ENCODE measurements at places on chromosomes 4 and X. TPM values are rescaled to one million over a fixed set of nuclear protein-coding genes. Genes with fewer than 3 reads are reported as not detected.

- no peak for DNase-seq
These were observed 23.5 kb downstream of the TIGD2 start for GRCh38 chr4:89134775-89135319.

DNA sequence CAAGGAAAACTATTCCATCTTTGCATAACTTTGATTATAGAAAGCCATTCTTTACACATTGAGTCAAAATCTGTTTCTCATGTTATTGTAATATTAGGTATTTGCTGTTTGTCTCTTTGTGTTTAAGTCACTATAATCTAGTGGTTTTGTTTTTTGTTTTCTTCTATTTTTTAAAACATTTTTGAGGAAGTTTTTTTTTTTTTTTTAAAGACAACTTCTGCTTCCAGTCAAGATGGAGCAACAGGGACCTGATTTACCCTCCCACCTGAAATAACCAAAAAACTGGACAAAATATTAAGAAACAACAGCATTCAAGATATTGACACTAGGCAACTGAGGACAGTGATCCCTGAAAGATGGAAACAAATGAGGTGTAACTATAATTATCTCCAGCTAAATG, 18.4 kb upstream of the NSUN7 start:
- no peak for DNase-seq

- DNase-seq = peak; percentile 7
These were observed 52.9 kb upstream of the TRPC5OS start for GRCh38 chrX:111823128-111823527.

DNA sequence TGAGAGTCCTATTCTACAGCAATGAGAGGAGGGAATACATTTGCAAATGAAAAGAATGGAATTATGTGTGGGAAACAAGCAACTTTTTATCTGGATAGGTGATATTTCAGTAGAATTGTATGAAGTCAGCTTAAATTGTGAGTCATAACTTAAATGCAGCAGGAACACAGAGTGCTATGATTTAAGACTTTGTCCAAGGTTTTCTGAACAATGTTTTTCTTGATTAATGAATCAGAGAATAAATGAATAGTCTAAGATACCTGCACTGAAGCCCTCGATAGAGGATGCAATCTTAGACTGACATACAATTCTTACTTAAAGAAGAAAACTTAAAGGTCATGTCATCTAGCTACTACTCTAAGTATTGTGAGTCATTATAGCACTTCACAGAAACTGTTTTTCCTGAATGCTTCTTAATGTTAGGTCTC, 8.0 kb downstream of the ARHGEF38 start:
- DNase-seq = no peak

- no peak for DNase-seq
These were observed 45.0 kb downstream of the ASMT start for GRCh38 chrX:1659664-1660461.

GRCh38 chr4:155887045-155887444, 16.5 kb upstream of the TDO2 start:
- no peak for DNase-seq

FAM47A gene
- not detected for total RNA-seq

C4orf50 gene
- total RNA-seq = not detected

DNA sequence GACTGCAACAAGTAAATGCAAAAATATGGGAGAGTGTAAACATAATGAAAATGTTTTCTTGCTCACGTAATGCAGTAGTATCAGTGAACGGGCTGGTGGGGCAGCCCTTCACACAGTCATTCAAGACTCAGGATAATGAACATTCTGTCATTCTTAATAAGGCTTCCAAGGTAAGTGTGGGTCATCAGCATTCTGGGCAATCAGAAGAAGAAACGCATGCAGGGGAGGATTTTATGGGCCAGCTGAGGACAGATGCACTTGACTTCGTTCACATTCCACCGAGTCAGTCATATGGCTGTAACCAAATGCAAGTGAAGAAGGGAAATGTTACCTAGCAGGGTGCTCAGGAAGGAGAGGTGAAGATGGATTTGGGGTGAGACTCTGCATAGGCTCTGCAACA, 68.0 kb upstream of the MAP9 start:
- no peak for DNase-seq

- no peak for DNase-seq
These were observed 59.0 kb upstream of the VCX3B start for GRCh38 chrX:8405631-8406030.

DNA sequence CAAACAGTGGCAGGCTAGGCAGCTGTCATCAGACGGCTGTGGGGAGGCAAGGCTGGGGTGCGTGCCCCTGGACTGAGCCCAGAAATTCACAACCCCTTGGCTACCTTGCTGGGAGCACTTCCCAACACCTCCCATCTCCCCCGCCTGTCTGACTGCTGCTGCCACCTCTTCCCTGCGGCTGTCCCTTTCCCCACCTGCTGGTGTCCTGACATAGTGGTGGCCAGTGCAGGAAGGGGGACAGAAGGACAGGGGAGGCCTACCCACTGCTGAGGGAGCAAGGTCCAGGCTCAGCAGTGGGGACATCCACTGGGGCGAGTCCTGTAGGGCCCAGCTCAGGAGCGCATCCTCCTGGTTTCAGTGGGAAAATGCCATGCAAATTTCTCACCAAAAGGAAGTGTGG, 3.4 kb downstream of the ABCD1 start:
- DNase-seq = no peak

DNA sequence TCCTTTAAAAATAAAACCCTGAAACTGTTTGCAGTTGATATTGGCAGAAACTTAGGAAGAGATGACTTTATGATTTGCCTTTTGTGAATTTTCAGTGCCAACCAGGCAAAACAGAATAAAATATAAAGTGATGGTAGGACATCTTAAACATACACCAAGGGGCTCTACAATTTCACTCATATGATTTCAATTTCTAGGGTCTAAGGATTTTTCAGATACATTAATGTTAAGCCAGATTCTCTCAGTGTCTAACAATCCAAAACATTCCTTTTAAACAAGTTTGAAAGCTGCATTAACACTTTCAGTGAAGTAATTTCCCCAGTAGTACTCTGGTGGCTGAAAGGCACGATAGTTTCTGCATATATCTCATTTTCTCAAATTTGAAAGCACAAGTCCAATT, 1262.0 kb upstream of the ADGRL3 start:
- no peak for DNase-seq

MBNL3 gene
- total RNA-seq = 0.79 TPM

GRCh38 chr4:138242834-138243156, 646 bp upstream of the SLC7A11 start:
- no peak for DNase-seq

- no peak for DNase-seq
These were observed 38.6 kb downstream of the MND1 start for GRCh38 chr4:153383131-153383530.

NDUFC1 gene
- 98.2 TPM for total RNA-seq

- no peak for DNase-seq
These were observed 55.7 kb downstream of the ANTXR2 start for GRCh38 chr4:80017125-80017854.

DNA sequence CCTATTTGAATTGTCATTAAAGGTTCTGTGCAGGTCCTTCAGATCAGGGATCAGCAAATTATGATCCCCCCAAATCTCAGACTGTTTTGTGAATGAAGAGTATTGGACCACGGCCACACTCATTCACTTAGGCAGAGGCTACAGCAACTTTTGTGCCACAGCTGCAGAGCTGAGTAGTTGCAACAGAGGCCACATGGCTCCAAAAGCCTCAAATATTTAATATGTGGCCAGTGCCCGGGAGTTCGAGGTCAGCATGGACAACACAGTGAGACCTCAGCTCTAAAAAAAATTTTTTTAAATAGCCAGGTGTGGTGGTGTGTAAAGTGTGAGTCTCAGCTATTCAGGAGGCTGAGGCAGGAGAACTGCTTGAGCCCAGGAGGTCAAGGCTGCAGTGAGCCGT, 100.7 kb downstream of the NSUN7 start:
- DNase-seq = no peak

- no peak for DNase-seq
These were observed 227.0 kb downstream of the SPRY1 start for GRCh38 chr4:123623611-123624010.

- no peak for DNase-seq
These were observed 340.1 kb upstream of the CTSO start for GRCh38 chr4:156293657-156294297.

DNA sequence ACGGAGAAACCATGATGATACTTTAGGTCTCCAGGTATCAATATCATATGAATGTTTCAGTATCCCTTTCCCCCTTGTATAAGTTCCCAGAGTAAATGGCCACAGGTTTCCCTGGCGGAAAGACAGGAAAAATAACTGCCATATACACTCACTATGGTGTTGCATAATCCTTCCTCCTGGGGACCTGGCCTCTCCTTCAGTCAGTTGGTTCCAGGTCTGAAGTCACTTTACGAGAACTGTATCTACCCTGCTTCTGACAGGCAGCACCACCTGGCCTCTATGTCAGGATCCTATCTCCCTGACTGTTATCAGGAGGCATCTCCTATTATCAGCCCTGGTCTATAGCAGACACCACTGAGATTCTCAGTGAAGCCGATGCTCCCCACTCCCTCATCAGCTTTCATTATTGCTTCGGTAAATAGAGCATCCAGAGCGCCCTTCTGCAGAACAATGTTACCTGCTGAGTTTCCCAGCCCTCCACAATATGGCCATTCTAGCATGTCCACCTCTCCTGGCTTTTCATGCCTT, 22.6 kb downstream of the HAUS3 start:
- DNase-seq = no peak

- DNase-seq = no peak
These were observed 40.8 kb upstream of the QRFPR start for GRCh38 chr4:121421594-121421993.

DNA sequence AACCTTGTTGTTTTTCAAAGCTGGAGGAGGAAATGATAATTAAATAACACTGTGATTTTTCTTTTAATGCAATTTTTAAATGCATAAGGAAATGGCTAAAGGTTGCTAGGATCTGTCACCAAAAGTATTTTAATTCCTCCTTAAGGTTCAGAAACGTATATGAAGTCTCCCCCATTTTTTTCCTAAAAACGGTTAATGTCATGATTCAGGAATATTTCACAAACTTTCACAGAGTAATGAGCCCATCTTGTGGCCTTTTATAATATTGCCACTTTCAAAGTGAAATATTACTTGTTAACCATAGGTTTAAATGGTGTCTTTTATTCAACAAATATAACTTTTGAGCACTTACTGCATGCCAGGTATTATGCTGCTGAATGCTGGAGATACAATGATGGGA, 99.5 kb upstream of the USP38 start:
- no peak for DNase-seq

GRCh38 chr4:59904331-59904730, 1295.8 kb upstream of the ADGRL3 start:
- no peak for DNase-seq

GRCh38 chrX:71622576-71623450, 4.5 kb upstream of the CXCR3 start:
- DNase-seq = peak; percentile 90

GPM6B gene
- total RNA-seq = 0.16 TPM

- DNase-seq = no peak
These were observed 108.0 kb downstream of the SLIT2 start for GRCh38 chr4:20359692-20360091.

ADH1A gene
- not detected for total RNA-seq

DNA sequence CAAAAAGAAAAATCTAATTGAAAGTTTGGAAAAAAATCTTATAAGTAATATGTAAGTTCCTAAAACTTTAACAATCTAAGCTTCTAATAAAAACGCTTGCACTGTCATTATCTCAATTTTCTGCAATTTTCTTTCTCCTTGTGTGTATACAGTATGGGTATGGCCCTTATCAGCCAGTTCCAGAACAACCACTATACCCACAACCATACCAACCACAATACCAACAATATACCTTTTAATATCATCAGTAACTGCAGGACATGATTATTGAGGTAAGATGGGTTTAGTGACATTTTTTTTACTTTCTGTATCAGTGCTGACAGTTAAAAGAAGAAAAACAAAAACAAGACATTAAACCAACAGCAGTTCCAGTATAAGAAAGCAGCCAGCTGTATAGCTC, 4.9 kb downstream of the STATH start:
- no peak for DNase-seq

- DNase-seq = no peak
These were observed 1.5 kb downstream of the ASMTL start for GRCh38 chrX:1451251-1451660.

GRCh38 chr4:20370274-20370673, 118.6 kb downstream of the SLIT2 start:
- DNase-seq = no peak

TEC gene
- 0.99 TPM for total RNA-seq

DNA sequence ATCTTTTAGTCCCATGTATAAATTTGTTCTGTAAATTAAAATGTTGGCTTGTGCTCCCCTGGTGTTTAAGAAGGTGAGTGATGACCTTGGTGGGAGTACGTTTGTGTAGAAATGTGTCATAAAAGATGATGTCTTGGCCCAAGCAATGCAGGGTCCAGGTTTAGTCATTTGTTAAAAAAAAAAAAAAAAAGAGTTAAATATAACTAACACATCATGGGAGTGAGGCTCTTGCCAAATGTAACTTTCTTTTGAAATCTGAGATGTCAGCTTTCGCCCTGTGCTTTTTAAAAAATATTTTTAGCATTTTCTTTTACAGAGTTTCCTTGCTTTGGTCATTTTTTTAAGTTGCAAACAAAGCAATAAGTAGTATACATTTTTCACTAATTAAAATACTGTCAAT, 135.6 kb downstream of the FBXO8 start:
- DNase-seq = no peak

GRCh38 chrX:51024106-51024696, 113.7 kb downstream of the BMP15 start:
- DNase-seq = no peak

- no peak for DNase-seq
These were observed 30.8 kb downstream of the DAPP1 start for GRCh38 chr4:99847362-99847976.

DNA sequence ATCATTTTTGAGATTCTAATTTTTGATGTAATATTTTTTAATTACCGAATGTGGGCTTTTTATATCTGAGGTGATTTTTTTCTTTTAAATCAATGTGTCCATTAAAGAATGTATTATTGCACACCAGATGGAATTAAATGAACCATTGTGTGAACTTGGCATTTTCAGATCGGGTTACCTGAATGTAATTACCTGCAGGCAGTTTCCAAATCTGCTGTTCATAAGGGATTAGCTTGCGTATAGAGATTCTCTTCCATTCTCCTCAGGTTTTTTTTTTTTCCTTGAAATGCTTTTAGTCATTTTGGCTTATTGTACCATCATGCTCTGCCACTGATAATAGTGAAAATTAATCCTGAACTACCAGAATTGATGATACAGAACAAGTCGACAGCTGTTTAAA, 511.5 kb upstream of the ATOH1 start:
- no peak for DNase-seq

LUZP4 gene
- total RNA-seq = not detected

- no peak for DNase-seq
These were observed 56.0 kb downstream of the GLUD2 start for GRCh38 chrX:121103381-121103780.

GPR143 gene
- not detected for total RNA-seq

- no peak for DNase-seq
These were observed 1.1 kb downstream of the PDE6B start for GRCh38 chr4:626201-627091.

DNA sequence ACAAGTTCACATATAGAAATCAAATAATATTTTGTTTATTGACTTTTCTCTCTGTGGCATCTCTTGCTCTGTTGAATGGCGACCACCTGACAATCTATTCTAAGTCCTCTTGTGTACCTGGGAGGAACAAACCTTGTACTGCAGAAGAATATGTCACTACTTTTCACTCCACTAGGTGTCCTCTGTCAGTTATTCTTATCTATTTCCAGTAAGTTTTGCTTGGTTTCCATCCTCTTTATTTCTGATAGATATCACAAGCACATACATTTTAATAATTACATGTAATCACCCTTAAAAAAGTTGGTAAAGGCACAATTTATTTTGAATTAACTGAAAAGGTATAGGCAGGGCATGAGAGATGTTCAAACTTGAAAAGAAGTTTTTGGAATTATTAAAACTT, 238.4 kb downstream of the SNCA start:
- no peak for DNase-seq

CT45A5 gene
- not detected for total RNA-seq
